ENCODE measurements at places on chromosomes 6 and 20.

GRCh38 chr6:148407372-148407771 lies 64.7 kb downstream of the SASH1 start:
- no peak for DNase-seq

GRCh38 chr20:35578469-35578868 lies 36.6 kb downstream of the ERGIC3 start:
- no peak for DNase-seq

GRCh38 chr20:20331817-20332216 lies 36.1 kb upstream of the INSM1 start:
- DNase-seq, result no peak

DNA sequence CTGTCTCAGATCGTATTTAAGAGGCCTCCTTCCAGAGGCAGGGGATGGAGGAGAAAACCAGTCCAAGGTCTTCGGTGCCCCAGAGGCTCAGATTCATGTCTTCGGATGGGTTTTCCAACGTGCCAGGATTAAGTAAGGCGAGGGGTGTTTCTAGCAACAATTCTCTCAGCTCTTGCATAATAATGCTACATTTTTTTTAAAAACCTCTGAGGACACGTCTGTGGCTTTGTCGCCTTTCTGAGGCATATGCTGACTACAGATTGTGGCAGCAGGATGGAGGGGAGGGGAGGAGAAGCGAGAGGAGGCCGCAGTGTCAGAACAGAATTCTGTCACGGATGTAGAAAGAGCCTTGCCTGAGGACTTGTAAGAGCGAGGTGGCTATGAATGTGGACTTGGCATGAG lies 17.7 kb upstream of the CCDC167 start:
- DNase-seq, result no peak

GRCh38 chr20:38131588-38132121 lies 33.4 kb downstream of the TGM2 start:
- peak; percentile 26 for DNase-seq

GRCh38 chr6:161128230-161128629 lies 136.7 kb downstream of the MAP3K4 start:
- no peak for DNase-seq

DNA sequence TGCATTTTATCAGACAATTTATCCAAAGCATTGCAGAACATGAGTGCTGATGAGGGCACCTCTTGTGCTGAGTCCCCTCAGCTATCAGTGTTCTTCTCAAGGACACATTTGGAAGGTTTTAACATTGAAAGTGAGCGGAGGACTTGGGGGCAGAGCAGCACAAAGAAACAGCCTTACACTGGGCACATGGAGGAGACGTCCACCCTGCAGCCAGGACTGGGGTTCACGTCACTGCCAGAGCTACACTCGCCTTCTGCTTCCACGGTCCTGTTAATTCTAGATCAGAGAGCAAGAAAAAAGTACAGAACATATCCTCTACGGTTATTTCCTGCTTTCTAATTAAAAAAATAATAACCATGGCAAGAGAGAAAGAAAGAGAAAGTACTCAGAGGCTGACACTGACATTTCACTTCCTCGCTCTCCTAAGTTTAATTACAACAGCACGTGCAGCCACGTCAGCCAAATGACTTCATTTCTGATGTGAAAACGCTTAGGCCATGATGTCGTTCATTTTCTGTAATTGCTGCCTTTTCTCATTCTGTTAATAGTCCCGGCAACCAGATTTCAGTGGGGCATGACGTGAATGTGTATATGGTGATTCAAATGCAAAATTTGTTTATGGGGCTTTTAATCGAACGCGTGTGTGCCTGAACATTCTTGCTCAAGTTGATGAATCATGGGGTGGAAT lies 5.1 kb downstream of the PRND start:
- no peak for DNase-seq

GRCh38 chr6:166515072-166515810 lies 71.2 kb downstream of the RAMACL start:
- no peak for DNase-seq

DNA sequence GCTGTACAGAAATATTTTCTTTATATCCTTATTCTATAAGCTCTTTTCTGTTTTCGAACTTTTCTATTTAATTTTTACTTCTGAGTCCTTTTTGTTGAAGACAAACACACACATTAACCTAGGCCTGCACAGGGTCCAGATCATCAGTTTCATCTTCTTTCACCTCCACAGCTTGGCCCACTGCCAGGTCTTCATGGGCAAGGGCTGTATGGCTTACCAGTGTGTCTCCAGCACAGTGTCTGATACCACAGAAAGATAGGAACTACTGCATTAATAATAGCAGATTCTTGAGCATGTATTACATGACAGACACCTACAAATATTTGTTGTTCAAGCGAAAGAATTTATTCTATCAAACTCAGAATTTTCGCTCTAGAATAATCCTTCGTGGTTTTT lies 24.4 kb downstream of the QKI start:
- no peak for DNase-seq

GRCh38 chr20:59605601-59606364 lies 1.4 kb downstream of the PHACTR3 start:
- no peak for DNase-seq

- no peak for DNase-seq
Observed at GRCh38 chr6:158894193-158894592, 75.0 kb upstream of the EZR start.

GRCh38 chr6:169800116-169800667 lies 48.8 kb downstream of the ERMARD start:
- DNase-seq, result peak; percentile 68

- no peak for DNase-seq
Observed at GRCh38 chr20:57619051-57619831, 985 bp downstream of the ZBP1 start.

GRCh38 chr6:118325220-118325860 lies 222.8 kb upstream of the PLN start:
- no peak for DNase-seq

DNA sequence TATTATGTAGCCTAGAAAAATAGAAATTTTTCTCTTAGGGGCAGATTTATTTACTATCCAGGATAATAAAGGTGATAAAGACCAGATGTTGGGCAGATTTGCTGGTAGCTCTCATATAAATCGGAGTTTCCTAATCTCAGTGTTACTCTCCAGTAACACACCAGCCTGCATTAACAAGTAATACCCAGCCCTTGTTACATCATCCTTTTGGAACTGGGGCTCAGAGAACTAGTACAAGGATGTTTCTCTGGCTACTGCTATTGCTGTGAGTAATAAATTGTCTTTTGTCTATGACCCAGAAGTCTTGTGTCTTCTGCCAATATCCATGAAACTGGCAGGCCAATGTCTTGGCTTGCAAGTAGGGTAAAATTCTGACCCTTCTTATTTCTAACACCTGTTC lies 16.8 kb downstream of the TPD52L1 start:
- DNase-seq, result no peak

GRCh38 chr6:32895006-32895345 lies 41.0 kb downstream of the PSMB9 start:
- no peak for DNase-seq

DNA sequence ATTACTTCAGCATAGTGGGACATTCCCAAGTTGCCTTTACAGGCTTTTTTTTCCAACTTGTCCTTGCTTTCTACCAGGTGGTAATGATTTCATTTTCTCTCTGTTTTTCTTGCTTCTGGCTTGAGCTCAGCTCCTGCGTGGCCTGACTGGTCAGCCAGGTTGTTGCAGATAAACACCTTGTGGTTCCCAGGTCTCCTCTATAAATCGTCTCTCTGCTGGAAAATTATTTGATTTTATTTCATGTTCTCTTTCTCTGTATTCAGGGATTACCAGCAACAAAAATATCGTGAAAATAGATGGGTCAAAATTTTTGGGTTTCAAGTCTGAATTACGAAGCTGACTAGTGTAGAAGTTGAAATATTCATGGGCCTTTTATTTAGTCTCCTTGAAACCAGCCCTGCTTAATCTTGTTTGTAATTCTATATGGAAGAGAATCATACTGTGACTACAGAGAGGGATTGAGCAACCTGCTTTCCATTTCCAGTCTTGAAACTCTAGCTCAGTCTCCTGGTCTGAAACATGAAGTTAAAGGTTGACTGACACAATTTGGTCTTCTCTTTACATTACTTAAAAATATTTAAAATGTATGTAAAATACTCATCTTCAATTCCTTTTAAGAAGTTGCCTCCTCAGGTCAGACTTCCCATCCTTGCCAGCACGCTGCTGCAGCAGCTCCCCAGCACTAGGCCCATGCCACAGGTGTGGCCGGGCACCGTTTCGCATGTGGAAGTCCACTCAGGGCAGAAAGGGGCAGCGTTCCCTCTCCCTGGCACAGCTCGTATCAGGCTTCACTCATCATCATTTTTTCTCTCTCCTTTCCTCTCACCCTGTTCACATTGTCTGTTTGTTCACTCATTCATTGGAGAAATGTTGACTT lies 7.1 kb downstream of the DUSP22 start:
- peak; percentile 70 for DNase-seq

DNA sequence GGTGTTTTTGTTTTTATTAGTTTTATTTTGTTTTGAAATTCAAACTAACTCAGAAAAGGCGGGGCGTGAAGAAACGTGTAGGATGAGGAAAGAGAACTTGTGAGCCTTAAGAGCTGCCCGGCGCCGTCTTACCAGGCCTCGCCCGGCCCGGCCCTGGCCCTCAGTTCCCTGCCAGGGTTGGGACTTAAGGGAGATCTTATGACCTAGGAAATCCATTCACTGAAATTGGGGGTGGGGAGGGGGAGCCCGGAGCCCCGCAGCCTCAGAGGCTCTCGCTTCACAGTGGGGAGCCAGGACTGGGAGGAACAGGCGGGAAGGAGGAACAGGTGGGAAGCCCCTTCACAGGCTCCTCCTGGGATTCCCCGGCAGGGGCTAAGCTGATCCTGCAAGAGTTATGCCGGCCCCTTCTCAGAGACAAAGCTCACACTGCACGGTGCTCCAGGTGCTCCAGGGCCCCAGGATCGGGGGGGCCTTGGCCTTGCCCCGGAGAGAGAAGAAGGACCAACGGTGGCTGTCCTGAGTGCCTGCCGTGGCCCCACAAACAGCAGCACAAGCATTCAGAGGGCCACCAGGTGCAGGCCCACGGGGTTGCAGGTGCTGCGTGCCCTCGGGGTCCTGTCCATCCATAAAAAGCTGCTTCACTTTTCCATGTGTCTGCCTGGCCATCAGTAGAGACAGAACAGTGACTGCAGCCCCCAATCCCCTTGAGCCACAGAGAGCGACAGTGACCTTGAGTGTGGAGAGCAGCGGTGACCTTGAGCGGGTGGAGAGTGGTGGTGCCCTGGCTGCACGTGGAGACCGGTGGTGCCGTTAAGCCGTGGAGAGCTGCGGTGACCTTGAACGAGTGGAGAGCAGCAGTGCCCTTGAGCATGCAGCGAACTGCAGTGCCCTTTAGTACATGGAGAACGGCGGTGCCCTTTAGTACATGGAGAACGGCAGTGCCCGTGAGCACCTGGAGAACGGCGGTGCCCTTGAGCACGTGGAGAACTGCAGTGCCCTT lies 152.7 kb downstream of the DLL1 start:
- DNase-seq, result peak; percentile 68

- DNase-seq, result no peak
Observed at GRCh38 chr20:50866831-50867230, 64.4 kb downstream of the ADNP start.

DNA sequence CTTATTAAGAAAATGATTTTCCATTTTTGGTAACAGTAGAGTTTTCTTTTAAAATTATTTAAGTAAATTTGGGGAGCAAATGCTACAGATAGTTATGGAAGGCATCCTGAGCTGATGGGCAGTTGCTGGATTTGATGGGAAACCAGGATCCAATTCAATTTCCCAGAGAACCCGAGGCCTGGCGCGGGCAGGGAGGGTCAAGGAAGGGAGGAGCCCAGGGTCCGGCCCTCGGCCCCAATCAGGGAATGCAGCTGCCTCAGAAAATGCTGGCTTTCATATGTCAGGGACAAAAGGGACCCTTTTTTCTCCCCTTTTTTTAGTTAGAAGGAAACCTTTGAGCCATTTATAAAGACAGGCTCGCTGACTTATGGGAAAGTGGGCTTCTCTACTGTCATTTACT lies 42.1 kb downstream of the CTCFL start:
- peak; percentile 54 for DNase-seq

- no peak for DNase-seq
Observed at GRCh38 chr6:120116343-120116742, 766.8 kb upstream of the MAN1A1 start.

DNA sequence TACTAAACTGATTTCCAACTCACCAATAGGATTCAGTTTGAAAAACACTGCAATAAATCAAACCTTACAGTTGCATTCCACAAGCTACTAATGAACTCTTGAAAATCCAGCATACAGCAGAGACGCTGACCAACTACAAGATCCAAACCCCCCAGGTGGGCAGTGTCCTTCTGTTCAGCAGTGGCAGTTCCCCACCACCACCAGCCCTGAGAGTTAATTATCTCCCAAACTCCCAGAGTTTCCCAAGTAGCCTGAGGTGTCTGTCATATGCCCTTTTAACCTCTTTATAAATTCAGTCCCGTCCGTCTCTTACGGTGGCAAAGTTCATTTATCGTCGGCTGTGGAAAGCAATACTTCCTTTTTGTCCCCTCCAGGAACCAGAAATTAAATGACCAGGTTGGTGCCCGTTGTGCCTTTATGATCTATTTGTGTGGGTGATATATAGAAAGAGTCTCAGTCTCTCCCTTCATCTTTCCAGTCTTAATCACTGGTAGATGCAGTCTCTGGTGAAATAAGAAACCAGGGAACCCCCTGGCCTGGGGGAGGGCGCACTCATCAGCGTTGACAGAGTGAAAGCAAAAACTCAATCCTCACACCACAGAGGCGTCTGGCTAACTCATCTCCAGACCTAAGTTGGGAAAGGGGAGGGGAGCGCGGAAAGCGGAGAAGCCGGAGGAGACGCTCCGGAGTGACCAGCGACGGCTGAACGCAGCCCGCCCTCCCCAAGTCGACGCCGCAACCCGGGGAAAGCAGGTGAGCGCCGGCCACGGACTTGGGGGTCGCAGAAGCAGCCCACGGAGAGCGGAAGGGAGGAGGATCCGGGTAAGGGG lies 717 bp downstream of the MRPL14 start:
- no peak for DNase-seq

- DNase-seq, result no peak
Observed at GRCh38 chr6:98670045-98670746, 164.2 kb upstream of the POU3F2 start.

DNA sequence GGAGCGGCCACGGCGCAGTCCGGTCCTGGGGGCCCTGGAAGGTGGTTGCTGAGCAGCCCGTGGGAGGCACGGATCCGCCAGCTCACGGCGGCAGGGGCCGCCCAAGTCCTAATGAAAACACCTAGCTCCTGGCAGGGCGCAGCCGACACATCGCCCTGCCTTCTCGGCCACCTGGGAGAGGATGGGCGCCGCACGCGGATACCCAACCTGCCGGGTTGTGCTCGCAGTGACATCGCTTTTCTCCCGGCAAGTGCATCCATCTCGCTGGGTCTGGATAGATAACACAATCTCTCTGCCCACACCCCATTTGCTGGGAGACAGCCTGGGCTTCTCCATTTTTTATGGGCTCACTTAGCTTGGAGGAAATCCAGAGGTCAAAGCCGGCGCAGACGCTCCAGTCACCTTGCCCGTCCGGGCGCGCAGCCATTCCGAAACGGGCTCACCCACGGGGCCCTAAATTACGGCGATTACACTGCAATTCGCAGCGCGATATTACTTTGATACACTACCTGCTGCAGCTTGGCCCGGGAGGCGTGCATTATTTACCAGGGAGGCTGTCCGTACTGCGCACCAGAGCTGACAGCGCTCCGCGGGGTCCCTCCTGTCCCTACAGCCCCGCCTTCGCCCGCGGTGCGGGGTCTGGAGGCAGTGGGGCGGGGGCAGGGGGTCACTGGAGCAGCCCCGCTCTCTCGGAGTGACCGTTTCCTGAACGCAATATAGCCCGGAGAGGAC lies 36.2 kb upstream of the CCDC167 start:
- no peak for DNase-seq
